Stimulated activated CD8-positive, alpha-beta memory T cell treated with anti-CD3 and anti-CD28 coated beads, Interleukin-4, amount 100 ng/mL, for 1 hour (primary cell): ENCODE measurements at places on chromosomes 7 and 10.

- no peak for DNase-seq
Observed at GRCh38 chr10:52540479-52540984, 226.5 kb downstream of the DKK1 start.

DNA sequence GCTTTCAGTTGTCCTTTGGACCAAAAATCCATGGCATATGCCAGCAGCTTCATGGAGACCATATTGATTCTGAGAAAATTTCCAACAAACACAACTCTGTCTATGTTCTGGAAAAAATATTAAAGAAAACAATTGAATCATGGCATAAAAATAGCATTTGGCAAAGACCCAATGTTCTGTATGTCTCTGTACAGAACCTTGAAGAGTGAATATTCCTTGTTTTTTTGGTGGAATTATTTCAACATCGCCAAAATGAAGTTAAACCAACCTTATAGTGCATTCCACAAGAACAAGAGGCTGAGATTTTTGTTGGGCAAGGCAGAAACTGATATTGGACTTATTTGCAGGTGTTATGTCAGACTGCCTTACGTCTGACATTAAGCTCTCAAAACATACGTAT is 53.3 kb upstream of the SLC16A12 start:
- DNase-seq: no peak

DNA sequence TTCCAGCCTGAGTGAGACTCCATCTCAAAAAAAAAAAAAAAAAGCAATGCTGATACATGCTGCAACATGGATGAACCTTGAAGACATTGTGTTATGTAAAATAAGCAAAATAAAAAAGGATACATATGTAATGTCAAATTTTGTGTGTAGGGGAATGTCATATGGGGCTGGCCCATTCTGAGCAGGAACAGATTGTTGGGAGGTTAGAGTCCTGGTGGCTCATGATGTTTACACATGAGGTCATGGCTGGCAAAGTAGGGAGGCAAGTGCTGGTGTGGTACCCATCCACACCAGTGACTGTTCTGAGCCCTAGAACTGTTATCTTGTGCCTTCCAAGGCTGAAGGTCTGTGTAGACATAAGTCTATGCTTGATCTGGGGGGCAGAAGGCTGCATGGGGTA is 37.6 kb downstream of the ZNF92 start:
- DNase-seq: no peak

GRCh38 chr10:95445837-95446486 is 115.2 kb downstream of the SORBS1 start:
- peak; percentile 7 for DNase-seq

- no peak for DNase-seq
Observed at GRCh38 chr7:73912223-73912622, 51.3 kb downstream of the TMEM270 start.

GRCh38 chr7:25496476-25497368 is 268.4 kb upstream of the NPVF start:
- no peak for DNase-seq

DNA sequence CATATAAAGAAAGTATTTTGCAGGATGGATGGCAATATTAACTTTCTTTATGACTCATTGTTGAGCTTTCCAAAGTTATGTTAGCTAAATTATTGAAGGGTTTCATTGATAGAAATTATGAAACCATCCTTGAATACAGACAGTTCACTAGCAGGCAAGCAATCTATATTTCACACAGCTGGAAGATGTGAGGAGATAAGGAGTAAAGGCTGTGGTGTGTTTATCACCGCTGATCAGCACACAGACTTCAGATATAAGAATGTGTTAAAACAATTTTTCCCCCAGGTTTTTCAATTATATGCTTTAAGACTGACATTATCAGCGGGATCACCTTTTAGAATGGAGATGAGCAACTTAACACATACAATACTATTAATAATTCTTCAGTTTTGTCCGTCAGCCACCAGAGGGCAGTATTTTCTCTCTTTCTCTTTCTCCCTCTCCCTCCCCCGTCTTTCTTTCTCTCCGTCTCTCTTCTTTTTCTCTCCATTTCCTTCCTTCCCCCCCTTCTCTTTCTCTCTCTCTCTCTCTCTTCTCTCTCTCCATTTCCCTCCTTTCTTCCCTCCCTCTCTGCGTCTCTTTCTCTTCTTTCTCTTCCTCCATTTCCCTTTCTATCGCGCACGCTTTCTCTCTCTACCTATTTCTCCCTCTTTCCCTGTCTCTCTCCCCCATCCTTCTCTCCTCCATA is 62.9 kb upstream of the FAM171A1 start:
- no peak for DNase-seq

DNA sequence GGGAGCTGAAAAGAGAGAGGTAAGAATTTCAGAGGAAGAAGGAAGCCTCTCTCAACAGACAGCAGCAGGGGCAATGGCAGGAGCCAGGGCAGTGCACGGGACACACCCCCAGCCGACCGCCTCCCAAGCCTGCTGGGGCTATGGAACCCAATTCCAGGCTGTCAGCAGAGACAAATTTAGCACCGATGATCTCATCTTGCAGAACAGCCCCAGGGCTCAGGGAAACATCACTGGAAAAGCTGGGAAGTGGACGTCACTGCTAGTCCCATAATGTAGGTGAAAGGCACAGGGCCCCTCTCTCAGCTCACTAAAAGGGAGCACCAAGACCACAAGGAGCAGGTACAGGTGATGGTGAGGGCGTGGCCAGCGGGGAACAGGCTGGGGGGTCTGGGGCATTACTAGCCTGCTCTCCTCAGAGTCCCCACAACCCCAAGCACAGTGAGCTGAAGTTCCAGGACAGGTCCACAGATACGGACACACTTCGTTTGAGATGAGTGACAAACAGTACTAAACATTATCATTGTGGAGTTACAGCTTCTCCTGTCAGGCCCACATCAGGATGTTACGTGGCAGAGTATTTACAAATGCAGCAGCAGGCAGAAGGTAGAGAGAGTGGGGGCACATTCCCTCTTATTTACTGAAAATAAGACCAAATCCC is 103.7 kb downstream of the PLXNA4 start:
- no peak for DNase-seq

DNA sequence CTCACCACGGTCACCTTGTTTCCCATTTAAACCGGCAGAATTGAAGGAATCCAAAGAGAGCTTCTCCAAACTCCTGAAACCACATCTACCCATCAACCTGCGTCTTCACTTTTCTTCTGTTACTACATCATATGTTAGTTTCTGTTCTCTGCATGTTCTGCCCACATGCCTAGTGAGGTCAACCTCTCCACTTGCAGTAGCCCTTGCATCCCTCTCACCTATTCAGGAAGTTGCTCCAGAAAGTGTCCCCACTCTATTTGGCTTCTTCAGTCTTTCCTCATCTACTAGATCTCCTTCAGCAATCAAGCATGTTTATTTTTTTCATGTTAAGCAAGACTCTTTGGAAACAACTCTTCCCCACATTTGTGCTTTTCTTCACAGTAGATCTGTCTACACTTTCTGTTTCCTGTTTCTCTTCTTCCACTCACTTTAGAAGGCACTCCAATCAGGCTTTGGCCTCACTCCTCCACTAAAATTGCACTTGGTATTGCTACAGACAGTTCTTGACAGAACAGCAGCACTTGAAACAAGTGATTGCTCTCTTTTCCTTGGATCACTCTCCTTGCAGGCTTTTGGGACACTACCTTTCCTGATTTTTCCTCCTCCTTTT is 7.5 kb downstream of the SAMD9L start:
- no peak for DNase-seq

GRCh38 chr7:98685541-98685940 is 68.5 kb downstream of the NPTX2 start:
- no peak for DNase-seq

DNA sequence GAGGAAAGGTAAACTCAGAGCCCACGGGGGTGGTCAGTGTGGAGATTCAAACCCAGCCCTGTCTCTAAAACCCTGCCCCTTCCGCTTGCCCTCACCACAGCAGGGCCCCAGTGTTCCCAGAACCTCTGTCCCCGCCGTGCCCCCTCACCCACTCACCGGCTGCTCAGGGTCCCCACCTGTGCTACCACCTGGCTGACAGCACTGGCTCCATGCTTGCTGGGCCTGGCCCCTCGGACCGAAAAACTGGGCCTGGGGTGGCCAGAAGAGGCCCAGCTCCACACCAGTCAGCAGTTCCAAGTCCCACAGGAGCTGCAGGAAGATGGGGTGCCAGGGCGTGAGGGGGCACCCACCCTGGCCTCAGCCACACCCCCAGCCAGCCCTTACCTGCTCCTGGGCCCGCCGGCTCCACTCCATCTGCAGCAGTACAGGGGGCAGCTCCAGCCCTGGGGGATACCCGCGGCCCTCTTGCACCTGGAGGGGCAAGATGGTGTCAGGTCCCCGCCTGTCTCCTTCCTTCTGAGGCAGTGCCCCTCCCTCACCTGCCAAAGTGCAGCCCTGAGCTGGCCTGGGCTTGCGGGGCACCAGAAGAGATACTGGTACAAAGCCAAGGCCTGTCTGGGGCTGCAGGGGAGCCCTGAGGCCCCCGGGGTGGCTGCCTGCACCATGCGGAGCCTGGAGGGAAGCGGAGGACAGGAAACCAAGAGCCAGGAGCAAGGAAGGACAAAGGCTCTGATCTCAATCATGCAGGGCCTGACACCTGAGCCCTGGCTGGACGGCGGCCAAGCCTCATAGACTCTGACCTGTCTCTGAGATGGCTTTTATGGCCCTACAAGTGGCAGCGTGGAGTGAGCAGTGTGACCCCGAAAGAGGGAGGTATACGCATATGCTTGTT is 11.7 kb downstream of the ATP6V1F start:
- DNase-seq: no peak

- DNase-seq: no peak
Observed at GRCh38 chr7:39086638-39087360, 109.1 kb downstream of the POU6F2 start.

- no peak for DNase-seq
Observed at GRCh38 chr10:126565441-126565840, 105.1 kb downstream of the C10orf90 start.

GRCh38 chr7:44080118-44080517 is 2.2 kb downstream of the POLM start:
- DNase-seq: no peak

DNA sequence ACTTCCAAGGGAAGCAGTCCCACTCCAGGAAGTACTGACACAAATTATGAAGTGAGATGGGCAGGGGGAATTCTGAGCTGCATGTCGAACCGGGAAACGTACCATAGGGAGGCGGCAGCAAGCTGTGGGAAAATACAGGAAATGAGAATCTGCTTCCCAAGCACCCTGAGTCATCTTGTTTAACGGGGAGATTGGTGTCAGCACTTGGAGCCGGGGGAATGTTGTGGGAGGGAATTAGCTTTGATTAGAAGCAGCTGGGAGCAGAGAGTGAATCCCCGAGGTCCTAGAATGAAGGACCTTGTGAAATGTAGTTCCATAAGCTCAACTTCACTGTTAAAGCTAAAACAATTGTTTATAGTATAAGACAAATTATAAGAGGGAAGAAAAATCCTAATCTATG is 141.4 kb upstream of the PRKCQ start:
- DNase-seq: no peak

GRCh38 chr7:27220440-27220955 is 20.6 kb upstream of the HOXA13 start:
- no peak for DNase-seq

GRCh38 chr10:94490789-94491039 is 54.9 kb upstream of the HELLS start:
- no peak for DNase-seq

- no peak for DNase-seq
Observed at GRCh38 chr10:82319562-82319961, 444.6 kb downstream of the NRG3 start.

GRCh38 chr7:158602905-158603772 is 15.5 kb upstream of the PTPRN2 start:
- DNase-seq: no peak

- DNase-seq: no peak
Observed at GRCh38 chr7:108201766-108202165, 71.6 kb upstream of the LAMB4 start.

- no peak for DNase-seq
Observed at GRCh38 chr10:21329995-21330627, 195.4 kb downstream of the SKIDA1 start.

DNA sequence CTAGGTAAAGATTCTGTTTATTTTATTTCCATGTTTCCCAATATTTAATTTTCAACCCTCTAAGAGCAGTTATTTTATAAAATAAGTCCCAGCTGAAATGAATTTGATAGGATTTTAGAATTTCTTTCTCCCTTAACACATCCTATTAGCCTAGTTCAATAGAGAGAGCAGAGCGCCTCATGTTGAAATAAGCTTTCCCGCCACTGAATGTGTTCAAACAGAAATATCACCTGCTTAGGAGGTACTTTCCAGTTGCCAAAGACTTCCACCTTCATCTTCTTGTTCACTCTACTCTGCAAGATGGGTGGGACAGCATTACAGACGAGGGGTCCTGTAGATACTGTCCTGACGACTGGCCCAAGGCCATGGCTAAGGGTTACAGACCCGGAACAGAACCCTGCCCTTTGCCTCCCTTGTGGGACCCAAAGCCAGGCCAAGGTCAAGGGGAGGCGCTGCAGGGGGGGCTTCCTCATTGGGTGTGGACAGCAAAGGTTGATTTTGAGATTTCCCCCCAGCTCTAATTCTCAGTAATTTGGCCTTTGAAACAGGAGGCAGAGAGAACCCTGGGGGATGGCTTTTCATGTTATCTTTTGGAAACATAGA is 62.0 kb downstream of the PARP12 start:
- no peak for DNase-seq

GRCh38 chr7:50155755-50156154 is 62.7 kb upstream of the ZPBP start:
- DNase-seq: no peak

DNA sequence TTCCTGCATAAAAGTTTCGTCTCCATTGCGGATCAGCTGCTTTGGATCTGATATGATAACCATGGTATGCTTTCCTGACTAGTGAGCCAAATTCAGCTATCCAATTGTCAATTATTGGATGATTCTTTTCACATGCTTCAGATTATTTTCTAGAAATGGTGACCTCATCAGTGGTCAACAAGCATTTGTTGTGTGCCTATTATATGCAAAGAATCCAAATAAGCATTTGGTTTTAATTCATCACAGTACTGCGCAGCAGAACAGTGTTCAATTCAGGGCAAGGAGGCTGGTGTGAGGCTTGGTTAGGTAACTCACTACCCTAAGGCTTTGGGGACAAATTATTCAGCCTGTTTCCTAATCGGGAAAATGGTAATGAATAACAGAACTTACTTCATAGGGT is 200.5 kb downstream of the SKAP2 start:
- no peak for DNase-seq

- DNase-seq: no peak
Observed at GRCh38 chr7:36165059-36165458, 12.0 kb downstream of the EEPD1 start.

- DNase-seq: no peak
Observed at GRCh38 chr10:6892864-6893263, 312.8 kb upstream of the PRKCQ start.

- no peak for DNase-seq
Observed at GRCh38 chr10:11208908-11209829, 191.5 kb downstream of the CELF2 start.

GRCh38 chr10:33267708-33268107 is 66.8 kb downstream of the NRP1 start:
- DNase-seq: no peak

DNA sequence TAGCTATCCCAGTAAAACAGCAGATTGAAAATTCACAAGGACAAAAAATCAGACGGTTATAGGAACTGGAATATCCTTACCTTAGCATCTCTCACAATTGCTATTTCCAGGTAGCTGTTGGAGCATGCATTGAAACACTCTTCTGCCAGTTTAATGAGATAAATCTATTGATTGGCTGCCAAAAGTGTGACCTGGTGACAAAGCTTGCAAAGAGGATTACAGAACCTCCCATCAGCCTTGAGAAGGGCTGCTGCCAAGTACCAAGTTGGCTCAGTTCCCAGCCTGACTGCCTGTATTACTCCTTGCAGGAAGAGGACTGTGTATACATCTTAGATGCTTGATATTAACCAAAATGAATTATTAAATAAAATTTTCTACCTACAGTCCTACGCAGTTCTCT is 5.1 kb downstream of the PRLHR start:
- DNase-seq: no peak
